ENCODE measurements at places on chromosomes 6 and 20.

DNA sequence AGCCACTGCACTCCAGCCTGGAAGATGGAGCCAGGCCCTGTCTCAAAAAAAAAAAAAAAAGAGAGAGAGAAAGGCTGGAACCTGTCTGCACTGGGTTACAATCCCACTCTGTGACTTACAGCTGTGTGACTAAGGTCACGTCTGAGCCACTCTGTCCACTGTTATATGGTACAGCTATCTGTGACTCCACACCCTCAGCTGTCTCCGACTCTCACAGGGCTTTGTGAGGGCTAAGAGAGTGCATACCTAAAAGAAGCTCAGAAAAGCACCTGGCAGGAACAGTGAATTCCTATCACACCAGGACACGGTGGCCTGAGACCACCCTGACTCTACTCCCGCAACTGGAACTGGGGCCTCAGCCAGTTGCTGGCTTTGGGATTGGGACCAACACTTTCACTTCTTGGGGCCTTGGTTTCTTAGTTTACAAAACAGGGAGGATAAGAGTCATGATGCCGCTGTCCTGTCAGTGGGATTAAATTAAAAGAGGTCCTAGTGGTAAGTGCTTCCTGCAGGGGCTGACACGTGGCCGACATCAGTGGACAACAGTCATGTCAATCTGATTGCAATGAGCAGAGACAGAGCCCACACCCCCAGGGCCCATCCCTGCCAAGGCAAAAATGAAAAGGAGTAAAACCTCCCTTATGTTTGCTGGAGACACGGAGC lies 5.7 kb upstream of the CD93 start:
- DNase-seq, result no peak

- no peak for DNase-seq
Observed at GRCh38 chr6:3001773-3002293, 2.1 kb downstream of the NQO2 start.

DNA sequence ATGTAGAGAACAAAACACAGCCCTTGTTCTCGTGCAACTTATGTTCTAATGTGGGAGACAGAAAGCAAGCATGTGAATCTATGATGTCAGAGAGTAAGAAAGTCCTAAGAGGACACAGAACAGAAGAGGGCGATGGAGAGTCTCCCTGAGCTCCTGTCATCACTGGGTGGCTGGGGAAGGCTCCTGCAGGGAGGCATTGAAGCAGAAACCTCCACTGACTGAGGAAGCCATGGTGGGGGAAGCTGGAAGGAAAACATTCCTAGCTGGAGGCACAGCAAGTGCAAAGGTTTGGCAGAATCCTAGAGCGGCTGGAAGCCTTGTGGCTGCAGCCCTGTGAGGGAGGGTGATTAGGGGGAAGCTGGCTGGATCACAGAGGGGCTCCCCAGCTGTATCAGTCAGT lies 248.0 kb downstream of the CDH26 start:
- DNase-seq, result no peak

DNA sequence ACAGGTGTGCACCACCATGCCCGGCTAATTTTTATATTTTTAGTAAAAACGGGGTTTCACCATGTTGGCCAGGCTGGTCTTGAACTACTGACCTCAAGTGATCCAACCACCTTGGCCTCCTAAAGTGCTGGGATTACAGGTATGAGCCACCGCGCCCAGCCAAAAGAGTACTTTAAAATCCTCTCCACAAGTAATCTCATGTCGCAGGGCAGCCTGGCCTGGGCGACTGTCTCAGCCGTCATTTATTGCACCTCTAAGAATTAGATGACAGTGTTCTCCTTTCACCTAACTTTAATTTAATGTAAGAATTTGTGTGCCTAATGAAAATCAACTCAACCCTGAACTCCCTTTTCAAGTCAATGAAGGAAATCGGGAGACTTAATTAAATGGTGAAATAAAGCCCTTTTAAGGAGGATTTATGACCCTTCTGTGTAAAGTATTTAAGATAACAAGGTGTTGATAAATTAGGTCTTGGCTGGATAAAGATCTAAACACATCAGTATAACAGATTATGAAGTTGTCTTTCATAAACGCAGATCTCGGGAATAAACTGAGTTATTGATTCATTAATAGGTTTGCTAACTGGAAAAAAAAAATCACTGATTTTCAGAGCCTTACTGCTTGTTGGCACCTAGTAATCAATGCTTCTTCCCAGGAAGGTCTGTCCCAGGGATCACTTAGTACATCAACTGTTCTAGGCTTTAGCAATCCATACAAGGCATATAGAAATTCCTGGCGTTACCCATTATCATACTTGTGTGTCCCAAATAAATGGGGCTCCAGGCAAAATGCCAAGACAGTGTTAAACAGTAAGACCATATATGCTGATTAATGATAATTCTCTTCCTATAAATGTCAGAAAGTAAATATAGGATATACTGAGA lies 209.3 kb downstream of the GMDS start:
- DNase-seq, result no peak
